Hepatocyte (in vitro differentiated cells): ENCODE measurements at places on chromosomes 7 and 10.

- DNase-seq, result no peak
- no peak overlapping the region for H3K27ac ChIP-seq
- no peaks in the 10 kb centered on the region for H3K4me1 ChIP-seq
- no peak overlapping the region for H3K4me3 ChIP-seq
- H3K27me3 ChIP-seq, result no peaks in the 10 kb centered on the region
These were observed 205.2 kb downstream of the STK31 start for GRCh38 chr7:23915236-23915635.

DNA sequence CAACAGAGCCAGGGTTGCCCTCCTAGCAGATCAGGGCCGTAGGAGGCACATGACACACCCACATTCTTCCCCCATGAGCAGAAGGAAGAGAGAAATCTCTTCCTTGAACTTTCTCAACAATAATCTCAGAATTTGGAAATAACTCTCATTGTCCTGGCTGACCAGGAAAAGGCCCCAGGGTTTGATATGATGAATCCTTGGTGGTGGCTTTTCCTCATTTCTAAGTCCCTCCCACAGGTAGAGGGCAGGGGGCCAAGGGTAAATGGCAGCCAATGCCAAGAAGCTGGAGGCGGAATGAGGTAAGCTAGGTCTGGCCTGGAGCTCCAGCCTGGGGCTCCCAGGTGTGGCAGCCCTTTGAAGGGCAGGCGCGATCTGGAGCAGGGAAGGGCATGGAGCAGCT is 67.8 kb downstream of the GRB10 start:
- peaks cover 24% of the 10 kb centered on the region for H3K4me1 ChIP-seq
- no peaks in the 10 kb centered on the region for H3K27me3 ChIP-seq
- no peak overlapping the region for H3K27ac ChIP-seq
- no peak overlapping the region for H3K4me3 ChIP-seq
- no peaks in the 10 kb centered on the region for H3K36me3 ChIP-seq

DNA sequence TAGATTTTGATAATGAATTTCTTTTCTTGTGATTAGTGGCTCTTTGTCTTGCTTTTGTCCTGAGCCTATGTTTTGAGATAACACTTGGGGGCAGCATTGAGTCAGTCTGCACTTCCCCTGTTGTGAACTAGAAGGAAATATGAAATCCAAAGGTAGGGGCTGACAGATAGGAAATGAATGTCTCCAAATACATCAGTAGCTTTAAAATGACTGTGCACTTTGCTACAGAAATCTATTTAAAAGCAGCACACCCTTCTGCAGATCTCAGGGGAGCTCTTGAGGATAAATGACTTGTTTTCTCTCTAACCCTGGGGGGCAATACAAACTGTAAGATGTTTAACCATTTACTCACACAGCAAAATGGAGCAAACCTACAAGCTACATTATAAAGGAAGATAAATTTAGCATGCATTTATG is 176.0 kb upstream of the MYO3A start:
- H3K36me3 ChIP-seq, result no peaks in the 10 kb centered on the region
- peaks cover 6% of the 10 kb centered on the region for H3K4me1 ChIP-seq
- H3K27ac ChIP-seq, result no peak overlapping the region
- no peak overlapping the region for H3K4me3 ChIP-seq
- peak; percentile 71 for DNase-seq

- H3K27ac ChIP-seq, result no peak overlapping the region
- H3K4me1 ChIP-seq, result no peaks in the 10 kb centered on the region
- no peak for DNase-seq
- no peaks in the 10 kb centered on the region for H3K36me3 ChIP-seq
These were observed 274.0 kb upstream of the GLI3 start for GRCh38 chr7:42511027-42511426.

- H3K27ac ChIP-seq, result no peak overlapping the region
- DNase-seq, result no peak
- H3K4me3 ChIP-seq, result no peak overlapping the region
These were observed 21.6 kb upstream of the TSPAN33 start for GRCh38 chr7:129122751-129123509.

DNA sequence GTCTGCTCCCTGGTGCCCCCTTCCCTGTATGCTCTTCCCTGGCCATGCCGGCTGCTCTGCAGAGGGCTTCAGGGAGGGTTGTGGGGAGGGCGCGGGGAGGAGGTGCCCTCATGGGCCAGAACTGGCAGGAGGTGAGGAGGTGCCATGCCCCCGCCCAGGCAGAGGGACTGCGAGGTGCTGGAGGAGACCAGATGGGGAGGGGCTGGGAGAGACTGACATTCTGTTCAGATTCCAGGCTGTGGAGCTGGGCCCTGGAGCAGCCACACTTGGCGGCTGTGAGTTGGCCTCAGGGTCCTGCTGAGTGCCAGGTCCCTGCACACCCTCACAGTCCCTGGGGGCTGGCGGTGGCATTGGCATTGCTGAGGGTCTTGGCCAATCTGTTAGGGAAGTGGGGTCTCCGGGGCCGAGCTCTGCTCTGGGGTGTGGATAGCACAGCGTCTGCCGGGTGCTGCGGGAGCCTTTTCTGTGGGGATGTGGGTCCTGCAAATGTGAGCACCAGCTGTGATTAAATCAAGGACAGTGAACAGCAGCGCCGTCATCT is 25.4 kb downstream of the INPP5A start:
- no peaks in the 10 kb centered on the region for H3K36me3 ChIP-seq
- no peak for DNase-seq
- no peaks in the 10 kb centered on the region for H3K27me3 ChIP-seq
- H3K4me1 ChIP-seq, result peaks cover 6% of the 10 kb centered on the region
- no peak overlapping the region for H3K4me3 ChIP-seq

GRCh38 chr7:12926206-12926605 is 238.8 kb downstream of the ARL4A start:
- no peaks in the 10 kb centered on the region for H3K27me3 ChIP-seq
- no peak for DNase-seq
- no peak overlapping the region for H3K27ac ChIP-seq
- H3K4me1 ChIP-seq, result peaks cover 27% of the 10 kb centered on the region

GRCh38 chr7:149872419-149873073 is 1.2 kb upstream of the ATP6V0E2 start:
- no peaks in the 10 kb centered on the region for H3K36me3 ChIP-seq
- peak; percentile 89 for DNase-seq
- peak overlapping the region; percentile 79 for H3K4me3 ChIP-seq
- H3K27me3 ChIP-seq, result no peaks in the 10 kb centered on the region
- H3K27ac ChIP-seq, result peak overlapping the region; percentile 86

DNA sequence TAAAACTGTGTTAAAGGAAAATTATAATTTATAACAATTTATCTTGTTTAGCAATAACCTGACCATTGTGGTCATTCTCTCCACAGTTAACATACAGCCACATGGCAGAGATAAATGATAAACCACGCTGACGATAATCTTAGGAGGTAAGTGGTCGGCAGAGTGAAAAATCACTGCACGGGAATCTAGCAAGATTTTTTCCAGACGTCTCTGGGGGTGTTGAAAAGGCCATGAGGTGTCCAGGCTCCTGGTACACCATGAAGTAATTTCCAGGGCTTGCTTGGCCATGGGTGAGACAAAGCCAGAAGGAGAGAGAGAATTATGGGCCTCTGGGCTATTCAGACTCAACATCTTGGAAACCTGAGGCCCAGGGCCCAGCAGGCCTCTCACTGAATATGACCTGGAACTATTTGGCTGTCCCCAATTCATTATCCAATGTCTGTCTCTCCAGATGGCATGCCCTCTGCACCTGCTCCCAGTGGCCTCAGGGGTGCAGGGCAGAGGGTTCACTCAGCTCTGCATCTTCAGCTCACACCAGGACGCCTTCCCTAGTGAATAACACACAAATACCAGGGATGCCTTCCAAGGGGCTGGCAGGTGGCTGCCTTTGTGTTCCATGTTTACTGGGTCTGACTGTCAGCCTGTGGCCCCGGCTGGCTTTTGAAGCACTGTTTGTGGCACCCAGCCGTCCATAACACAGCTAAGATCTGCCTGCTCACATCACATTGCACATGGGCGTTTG is 590.4 kb upstream of the PFKP start:
- no peak overlapping the region for H3K27ac ChIP-seq
- no peak for DNase-seq
- H3K4me3 ChIP-seq, result no peak overlapping the region
- H3K4me1 ChIP-seq, result no peaks in the 10 kb centered on the region
- H3K27me3 ChIP-seq, result no peaks in the 10 kb centered on the region

GRCh38 chr7:129502708-129503685 is 666 bp downstream of the SMKR1 start:
- DNase-seq, result peak; percentile 14
- H3K4me1 ChIP-seq, result no peaks in the 10 kb centered on the region
- H3K27me3 ChIP-seq, result no peaks in the 10 kb centered on the region
- peak overlapping the region; percentile 45 for H3K4me3 ChIP-seq

- no peaks in the 10 kb centered on the region for H3K4me1 ChIP-seq
- H3K27ac ChIP-seq, result no peak overlapping the region
These were observed 52.5 kb upstream of the LEP start for GRCh38 chr7:128188396-128189230.

DNA sequence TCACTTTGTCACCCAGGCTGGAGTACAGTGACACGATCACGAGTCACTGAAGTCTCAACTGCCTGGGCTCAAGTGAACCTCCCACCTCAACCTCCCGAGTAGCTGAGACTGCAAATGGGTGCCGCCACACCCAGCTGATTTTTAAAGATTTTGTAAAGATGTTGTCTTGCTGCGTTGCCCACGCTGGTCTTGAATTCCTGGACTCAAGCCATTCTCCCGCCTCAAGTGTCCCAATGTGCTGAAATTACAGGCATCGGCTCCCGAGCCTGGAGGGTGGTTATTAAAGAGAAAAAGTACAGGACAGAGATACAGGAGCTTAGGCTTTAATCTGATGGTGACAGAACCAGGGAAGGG is 55.1 kb downstream of the KCTD7 start:
- no peak overlapping the region for H3K4me3 ChIP-seq
- no peak overlapping the region for H3K27ac ChIP-seq
- H3K36me3 ChIP-seq, result no peaks in the 10 kb centered on the region
- no peaks in the 10 kb centered on the region for H3K27me3 ChIP-seq
- peaks cover 15% of the 10 kb centered on the region for H3K4me1 ChIP-seq
- no peak for DNase-seq

DNA sequence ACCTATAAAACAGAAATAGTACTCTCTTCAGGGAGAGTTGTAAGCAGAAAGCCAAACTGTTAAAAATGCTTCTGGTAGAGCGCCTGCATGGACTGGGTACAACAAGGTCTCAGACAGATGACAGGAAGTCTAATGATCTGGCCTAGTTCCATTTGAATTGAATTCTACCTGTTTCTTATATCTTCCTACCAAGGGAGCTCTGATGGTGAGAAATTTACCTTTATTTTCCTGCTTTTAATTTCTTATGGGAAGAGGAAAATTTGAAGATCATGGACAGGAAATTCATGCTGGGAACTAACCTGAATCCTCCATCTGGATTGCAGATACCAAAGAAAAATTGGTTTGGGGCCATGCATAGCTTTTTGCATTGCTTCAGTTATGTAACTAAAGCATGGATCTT is 63.3 kb downstream of the BMPER start:
- DNase-seq, result no peak
- no peaks in the 10 kb centered on the region for H3K36me3 ChIP-seq
- no peak overlapping the region for H3K4me3 ChIP-seq
- H3K27ac ChIP-seq, result no peak overlapping the region

- H3K4me1 ChIP-seq, result peaks cover 56% of the 10 kb centered on the region
- H3K36me3 ChIP-seq, result no peaks in the 10 kb centered on the region
- no peak overlapping the region for H3K4me3 ChIP-seq
- H3K27ac ChIP-seq, result peak overlapping the region; percentile 83
- no peaks in the 10 kb centered on the region for H3K27me3 ChIP-seq
These were observed 125.5 kb downstream of the LRRC4 start for GRCh38 chr7:127905491-127906330.

GRCh38 chr10:34109952-34110702 is 705.0 kb downstream of the PARD3 start:
- no peaks in the 10 kb centered on the region for H3K27me3 ChIP-seq
- no peak for DNase-seq
- no peak overlapping the region for H3K27ac ChIP-seq
- H3K36me3 ChIP-seq, result no peaks in the 10 kb centered on the region
- no peak overlapping the region for H3K4me3 ChIP-seq

- no peak overlapping the region for H3K4me3 ChIP-seq
- peak overlapping the region; percentile 34 for H3K27ac ChIP-seq
- peaks cover 51% of the 10 kb centered on the region for H3K4me1 ChIP-seq
- no peaks in the 10 kb centered on the region for H3K27me3 ChIP-seq
These were observed 441.9 kb upstream of the NPVF start for GRCh38 chr7:25669961-25670841.

- no peaks in the 10 kb centered on the region for H3K36me3 ChIP-seq
- H3K27me3 ChIP-seq, result no peaks in the 10 kb centered on the region
- no peak for DNase-seq
- no peak overlapping the region for H3K27ac ChIP-seq
- no peak overlapping the region for H3K4me3 ChIP-seq
These were observed 28.3 kb upstream of the UCMA start for GRCh38 chr10:13262433-13262832.

GRCh38 chr10:98300526-98301229 is 32.7 kb upstream of the LOXL4 start:
- no peaks in the 10 kb centered on the region for H3K4me1 ChIP-seq
- no peak overlapping the region for H3K27ac ChIP-seq
- H3K36me3 ChIP-seq, result no peaks in the 10 kb centered on the region
- H3K27me3 ChIP-seq, result no peaks in the 10 kb centered on the region
- no peak for DNase-seq

DNA sequence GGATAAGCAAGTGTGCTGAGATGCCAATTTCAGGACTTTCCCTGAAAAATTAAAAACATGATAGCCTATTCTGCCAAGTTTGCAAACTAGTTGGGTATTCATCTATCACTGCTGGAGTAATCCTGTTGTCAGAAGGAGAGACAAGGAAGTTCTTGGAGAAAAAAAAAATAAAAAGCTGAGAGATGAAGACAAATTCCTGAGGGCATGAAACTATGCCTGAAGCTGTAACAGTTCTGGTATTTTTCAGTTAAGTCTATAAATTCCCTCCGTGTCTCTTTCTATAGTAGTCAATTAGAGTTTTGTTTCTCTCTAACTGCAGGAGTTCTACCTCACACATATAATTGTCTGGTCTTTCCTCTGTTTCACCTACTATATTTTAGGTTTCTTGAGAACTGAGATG is 95.7 kb downstream of the DGKB start:
- H3K27me3 ChIP-seq, result no peaks in the 10 kb centered on the region
- no peaks in the 10 kb centered on the region for H3K4me1 ChIP-seq
- H3K27ac ChIP-seq, result no peak overlapping the region

DNA sequence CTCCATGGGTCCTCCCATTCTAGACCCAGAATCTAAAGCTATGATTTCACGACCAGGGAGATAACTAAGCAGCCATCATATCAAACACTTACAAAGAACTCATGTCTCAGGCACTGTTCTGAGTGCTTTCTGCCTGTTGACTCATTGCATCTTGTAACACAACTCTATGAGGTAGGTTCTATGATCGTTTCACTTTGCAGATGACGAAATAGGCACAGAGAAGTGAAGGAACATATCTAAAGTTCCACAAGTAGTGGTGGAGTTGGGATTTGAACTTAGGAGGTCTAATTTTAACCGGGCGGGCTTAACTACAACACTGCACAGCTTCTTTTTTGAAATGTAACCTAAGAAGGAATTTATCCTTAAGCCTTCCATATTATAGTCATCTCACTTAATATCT is 2.9 kb downstream of the RBP4 start:
- peaks cover 14% of the 10 kb centered on the region for H3K27me3 ChIP-seq
- no peak overlapping the region for H3K27ac ChIP-seq
- peaks cover 12% of the 10 kb centered on the region for H3K4me1 ChIP-seq
- H3K4me3 ChIP-seq, result no peak overlapping the region
